ENCODE measurements at places on chromosomes 3 and 15.

DNA sequence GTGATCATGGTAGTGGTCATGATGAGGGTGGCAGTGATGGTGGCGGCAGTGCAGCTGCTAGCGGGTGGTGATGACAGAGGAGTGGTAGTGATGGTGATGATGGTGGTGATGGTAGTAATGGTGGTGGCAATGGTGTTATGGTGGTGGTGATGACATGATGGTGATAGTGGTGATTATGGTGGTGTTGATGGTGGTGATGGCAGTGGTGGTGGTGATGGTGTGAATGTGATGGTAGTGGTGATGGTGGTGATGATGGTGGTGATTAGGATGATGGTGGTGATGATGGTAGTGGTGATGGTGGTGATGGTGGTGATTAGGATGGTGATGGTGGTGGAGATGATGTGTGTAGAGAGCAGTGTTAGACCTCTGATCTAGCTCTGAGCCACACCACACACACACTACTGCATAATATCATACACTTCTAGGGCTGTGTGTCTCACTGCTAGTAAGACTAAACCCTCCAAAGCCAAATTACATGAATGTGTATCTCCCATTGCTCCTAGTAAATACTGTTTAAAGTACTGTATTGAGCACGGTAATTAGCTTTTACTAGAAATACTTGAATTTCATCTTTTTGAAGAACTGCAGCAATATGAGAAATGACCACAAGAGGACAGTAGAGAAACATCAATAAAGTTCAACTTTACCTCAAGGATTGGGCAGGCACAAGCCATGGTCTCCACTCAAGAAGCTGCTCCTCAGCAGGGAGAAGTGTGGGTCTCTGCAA lies 28.8 kb downstream of the TMED3 start:
- DNase-seq, result peak; percentile 18

GRCh38 chr3:137035631-137036030 lies 77.8 kb downstream of the IL20RB start:
- no peak for DNase-seq

DNA sequence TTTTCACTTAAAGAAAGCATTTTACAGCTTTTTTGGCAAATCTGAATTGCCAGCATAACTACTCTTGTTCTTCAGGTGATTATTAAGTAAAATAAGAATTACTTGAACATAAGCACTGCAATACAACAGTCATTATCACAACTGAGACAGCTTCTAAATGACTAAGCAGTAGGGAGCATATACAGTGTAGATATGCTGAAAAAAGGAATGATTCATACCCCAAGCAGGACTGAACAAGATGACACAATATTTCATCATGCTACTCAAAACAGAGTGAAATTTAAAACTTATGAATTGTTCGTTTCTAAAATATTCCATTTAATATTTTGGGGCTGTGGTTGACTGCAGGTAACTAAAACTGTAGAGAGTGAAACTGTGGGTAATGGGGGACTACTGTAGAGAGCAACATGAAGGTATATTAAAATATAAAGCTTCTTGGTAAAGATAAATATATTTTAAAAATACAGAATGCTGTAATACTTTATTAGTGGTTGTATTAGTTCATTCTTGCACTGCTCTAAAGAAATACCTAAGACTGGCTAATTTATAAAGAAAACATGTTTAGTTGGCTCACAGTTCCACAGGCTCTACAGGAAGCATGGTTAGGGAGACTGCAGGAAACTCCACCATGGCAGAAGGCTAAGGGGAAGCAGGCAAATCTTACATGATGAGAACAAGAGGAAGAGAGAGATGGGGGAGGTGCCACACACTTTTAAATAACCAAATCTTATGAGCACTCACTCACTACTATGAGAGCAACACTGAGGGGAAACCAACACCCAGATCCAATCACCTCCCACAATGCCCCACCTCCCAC lies 84.8 kb downstream of the DCLK3 start:
- peak; percentile 11 for DNase-seq

DNA sequence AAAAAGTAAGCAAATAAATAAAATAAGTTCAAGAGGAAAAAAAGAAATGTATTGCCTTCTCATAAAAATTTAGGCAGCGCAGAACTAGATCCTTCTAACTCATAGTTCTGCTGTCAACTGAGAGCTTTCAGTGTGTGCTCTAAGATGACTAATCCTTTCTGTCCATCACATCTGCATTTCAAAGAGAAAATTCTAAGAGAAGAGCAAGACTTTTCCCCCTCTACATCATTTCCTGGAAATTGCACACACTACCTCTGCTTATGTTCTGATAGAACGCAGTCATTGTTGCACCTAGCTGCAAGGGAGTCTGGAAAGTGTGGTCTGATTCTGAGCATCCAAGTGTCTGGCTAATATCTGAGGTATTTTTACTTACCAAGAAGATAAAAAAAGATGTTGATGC lies 39.6 kb upstream of the SLCO3A1 start:
- DNase-seq, result no peak

- no peak for DNase-seq
These were observed 555 bp downstream of the TM2D3 start for GRCh38 chr15:101651554-101652097.

DNA sequence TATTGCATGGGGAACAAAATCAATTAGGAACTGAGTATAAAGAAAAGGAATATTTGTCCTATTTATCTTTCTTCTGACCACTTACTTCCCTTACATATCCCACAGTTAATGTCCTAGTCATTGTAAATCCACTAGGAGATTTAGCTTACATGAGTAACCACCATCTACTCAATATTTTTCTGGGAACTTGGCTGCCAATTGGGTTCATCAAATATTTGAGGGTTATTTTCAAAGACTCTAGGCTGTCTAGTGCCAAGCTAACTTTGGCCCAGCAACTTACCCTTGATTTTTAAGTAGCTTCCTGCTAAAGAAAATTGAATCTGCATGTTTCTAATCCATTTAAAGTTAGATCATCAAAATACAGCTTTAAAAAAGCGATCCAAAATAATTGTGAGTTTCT lies 362.5 kb upstream of the EPHA3 start:
- DNase-seq, result no peak

DNA sequence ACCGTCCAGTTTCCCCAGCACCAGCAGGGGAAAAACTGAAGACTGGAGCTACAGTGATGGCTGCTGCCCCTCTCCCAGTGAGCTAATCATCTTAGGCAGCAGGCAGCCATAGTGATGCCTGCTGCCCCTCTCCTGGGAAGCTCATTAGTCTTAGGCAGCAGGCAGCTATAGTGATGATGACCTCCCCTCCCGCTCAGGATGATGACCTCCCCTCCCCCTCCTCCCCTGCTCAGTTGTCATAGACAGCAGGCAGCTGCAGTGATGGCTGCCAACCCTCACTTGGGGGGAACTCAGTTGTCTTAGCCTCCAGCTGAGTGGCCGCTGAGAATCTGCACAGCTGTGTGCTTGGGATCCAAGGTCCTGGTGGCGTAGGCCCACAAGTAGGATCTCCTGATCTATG lies 80.9 kb upstream of the MANF start:
- DNase-seq, result no peak

DNA sequence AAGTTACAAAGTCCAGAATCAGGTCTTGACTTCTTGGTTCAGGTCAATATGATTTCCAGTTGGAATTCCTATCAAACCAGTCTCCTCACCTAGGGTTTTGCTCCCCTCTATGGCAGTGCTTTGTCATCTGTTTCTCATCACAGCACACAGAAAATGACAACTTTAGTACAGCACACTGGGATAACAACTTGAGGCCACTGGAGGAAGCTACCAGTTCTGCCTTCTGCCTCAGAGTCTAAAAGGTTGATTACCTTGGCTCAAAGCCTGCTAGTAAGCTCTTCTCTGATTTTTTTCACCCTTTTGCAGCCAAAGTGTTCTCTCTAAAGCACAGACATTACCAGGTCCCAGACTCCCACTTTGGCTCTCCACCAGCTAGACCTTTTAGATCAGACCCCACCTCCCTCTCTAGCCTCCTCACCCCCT lies 24.8 kb upstream of the TRIM59 start:
- DNase-seq, result no peak

GRCh38 chr15:72850833-72851232 lies 67.3 kb upstream of the ADPGK start:
- no peak for DNase-seq

GRCh38 chr15:39460748-39461147 lies 120.1 kb upstream of the THBS1 start:
- no peak for DNase-seq

DNA sequence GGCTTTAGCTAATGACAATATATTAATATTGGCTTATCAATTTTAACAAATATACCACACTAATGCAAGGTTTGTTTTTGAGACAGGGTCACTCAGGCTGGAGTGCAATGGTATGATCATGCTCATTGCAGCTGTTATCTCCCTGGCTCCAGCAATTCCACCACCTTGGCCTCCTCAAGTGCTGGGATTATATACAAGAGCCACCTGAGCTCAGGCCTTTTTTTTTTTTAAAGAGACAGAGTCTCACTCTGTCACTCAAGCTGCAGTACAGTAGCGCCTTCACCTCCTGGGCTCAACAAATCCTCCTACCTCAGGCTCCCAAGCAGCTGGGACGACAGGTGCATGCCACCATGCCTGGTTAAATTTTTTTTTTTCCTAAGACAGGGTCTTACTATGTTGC lies 11.7 kb downstream of the DLG1 start:
- no peak for DNase-seq

- DNase-seq, result no peak
These were observed 172.3 kb upstream of the PRICKLE2 start for GRCh38 chr3:64397573-64397972.

GRCh38 chr15:44659056-44659455 lies 4.4 kb downstream of the SPG11 start:
- no peak for DNase-seq

DNA sequence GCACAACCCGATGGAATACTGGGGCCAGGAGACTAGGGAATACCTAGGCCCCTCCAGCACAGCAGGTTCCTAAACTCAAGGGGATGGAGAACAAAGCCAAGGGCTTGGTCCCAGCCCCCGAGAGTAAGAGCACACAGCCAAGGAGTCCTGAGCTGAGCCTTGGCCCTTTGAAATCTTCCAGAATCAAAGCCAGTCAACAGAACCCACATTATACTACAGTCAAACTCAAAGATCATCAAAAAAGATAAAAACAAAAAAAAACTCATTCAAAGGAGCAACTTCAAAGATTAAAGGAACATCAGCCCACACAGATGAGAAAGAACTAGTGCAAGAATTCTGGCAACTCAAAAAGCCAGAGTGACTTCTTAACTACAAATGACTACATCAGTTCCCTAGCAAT lies 217.0 kb downstream of the ISL2 start:
- DNase-seq, result no peak

DNA sequence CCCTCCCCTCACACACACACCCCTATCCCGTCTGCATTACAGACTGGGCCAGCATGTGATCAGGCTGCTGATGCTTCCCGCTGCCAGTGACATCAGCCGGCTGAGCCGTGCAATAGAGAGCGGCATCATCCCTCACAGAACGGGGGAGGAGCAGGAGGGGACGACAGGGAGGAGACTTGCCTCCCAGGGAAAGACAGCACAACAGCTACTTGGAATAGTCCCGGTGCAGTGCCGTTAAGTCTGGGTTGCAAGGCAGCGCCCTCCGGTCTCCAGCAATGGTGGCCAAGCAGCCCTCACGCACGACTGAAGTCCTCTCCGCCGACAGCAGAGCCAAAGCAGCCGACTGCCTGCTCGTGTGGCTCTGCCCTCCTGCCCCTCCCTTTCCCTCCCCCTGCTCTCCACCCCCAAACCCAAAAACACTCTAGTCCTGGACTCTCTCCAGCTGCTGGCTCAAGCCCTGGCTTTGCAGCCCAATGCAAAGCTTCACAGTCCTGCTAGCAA lies 31.5 kb upstream of the RPS17 start:
- DNase-seq, result peak; percentile 49

DNA sequence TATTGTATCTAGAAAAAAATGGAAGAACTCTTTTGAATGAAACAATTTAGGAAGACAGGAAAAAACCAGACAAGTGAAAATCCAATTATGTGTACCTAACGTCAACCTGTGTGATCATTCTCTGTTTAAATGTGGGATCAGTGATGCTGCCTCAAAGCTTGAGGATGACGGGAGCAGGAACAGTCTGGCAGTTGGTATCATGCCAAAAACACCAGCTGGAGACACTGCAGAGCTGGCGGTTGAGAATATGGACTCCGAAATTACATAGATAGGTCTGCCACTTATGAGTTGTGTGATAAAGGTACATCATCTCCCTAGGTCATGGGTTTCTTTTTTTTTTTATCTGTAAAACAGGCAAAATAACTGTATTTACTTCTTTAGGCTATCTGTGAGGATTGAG lies 480.5 kb downstream of the CNTN4 start:
- DNase-seq, result no peak

DNA sequence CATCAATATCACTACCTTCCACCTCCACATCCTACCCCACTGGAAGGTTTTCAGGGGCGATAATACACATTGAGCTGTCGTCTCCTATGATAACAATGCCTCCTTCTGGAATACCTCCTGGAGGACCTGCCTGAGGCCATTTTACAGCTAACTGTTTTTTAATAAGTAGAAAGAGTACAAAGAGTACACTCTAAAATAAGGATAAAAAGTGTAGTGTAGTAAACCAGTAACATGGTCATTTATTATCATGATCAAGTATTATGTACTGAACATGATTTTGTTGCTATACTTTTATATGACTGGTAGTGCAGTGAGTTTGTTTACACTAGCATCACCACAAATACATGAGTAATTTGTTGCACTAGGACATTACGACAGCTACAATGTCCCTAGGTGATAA lies 46.6 kb upstream of the SSR3 start:
- DNase-seq, result no peak

DNA sequence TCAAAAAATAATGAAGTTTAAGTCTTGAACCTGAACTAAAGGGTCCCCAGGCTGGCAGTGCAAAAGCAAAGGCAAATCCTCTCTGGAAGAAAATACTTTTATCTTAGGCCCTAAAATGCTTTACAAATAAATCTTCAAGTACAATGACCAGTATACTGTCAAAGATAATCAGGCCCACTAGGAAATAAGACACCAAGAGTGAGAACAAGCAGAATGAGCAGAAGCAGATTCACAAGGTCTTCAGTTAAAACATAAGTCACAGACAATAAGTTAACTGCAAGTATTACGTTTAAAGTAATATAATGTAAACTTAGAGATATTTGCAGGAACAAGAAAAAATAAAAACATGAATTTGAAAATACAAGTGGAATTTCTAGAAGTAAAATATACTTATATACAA lies 42.2 kb upstream of the IGSF10 start:
- DNase-seq, result no peak

DNA sequence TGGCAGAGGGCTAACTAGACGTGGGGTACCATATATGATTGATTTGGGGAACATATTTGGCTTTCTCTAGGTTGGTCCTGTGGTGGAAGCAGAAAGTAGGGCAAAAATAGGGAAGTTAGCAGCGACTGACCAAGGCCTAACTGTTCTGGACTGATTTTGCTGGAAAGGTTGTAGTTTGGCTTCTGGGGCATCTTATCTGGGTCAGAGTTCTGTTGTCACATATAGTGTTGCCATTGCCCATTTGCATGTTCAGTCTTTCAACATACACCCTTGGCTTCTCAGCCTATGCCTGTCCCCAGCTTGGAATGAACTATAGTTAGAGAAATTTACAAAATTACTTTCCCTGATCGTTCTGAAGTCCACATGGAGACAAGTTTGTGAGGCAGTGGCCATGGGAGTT lies 426.5 kb downstream of the TBC1D5 start:
- DNase-seq, result no peak
